B cell (primary cell): ENCODE measurements at places on chromosomes 2 and 18. TPM values are rescaled to one million over a fixed set of nuclear protein-coding genes. Genes with fewer than 3 reads are reported as not detected.

Gene TSGA10
- total RNA-seq: 36.9 and 39.6 TPM in 2 replicates

Gene SLC35F6
- total RNA-seq: 13.3 and 15.2 TPM in 2 replicates

DNA sequence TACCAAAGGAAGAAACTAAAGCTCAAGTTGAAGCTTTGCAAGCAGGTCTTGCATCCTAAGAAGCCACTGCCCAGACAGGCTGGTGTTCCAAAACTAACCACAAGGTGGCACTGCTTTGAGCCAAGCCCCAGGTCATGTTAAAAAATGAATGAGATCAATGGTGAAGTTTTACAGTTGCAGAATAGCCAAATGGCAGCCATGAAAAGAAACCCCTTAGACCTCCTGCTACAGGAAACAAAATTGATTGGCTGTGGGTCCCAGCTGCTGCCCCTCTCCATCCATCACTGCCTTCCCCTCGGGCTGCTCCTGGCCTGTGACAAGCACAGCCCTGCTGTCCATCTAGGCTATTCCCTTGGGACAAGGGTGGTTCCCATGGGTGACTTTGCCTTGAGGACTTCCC lies 20.7 kb upstream of the MREG start:
- H3K4me1 ChIP-seq: peaks cover 5% of the 10 kb centered on the region
- H3K36me3 ChIP-seq: no peaks in the 10 kb centered on the region
- H3K27ac ChIP-seq: no peak overlapping the region
- no peak overlapping the region for H3K4me3 ChIP-seq
- no peaks in the 10 kb centered on the region for H3K27me3 ChIP-seq

- no peak overlapping the region for H3K27ac ChIP-seq
- no peaks in the 10 kb centered on the region for H3K36me3 ChIP-seq
- H3K27me3 ChIP-seq: no peaks in the 10 kb centered on the region
These were observed 30.3 kb downstream of the TNS1 start for GRCh38 chr2:217972490-217972889.

DNA sequence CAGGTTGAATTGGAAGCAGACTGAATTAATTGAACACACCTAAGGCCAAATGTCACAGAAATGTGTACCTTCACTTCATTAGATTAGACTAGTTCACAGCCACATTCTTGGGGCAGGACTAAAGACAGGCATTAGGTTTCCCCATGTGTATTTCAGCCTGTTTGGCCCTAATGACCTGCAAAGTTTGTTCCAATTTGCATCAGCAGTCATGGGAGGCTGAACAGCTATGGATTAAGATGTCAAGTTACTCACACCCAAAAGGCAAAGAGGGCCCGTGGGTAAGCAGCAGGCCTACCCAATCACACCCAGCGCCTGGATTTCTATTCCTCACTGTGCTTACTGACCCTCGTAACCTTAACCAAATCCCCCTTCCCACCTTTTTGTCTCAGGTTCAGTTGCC lies 99.6 kb upstream of the RIOK3 start:
- H3K4me1 ChIP-seq: peaks cover 5% of the 10 kb centered on the region
- peaks cover 33% of the 10 kb centered on the region for H3K36me3 ChIP-seq

DNA sequence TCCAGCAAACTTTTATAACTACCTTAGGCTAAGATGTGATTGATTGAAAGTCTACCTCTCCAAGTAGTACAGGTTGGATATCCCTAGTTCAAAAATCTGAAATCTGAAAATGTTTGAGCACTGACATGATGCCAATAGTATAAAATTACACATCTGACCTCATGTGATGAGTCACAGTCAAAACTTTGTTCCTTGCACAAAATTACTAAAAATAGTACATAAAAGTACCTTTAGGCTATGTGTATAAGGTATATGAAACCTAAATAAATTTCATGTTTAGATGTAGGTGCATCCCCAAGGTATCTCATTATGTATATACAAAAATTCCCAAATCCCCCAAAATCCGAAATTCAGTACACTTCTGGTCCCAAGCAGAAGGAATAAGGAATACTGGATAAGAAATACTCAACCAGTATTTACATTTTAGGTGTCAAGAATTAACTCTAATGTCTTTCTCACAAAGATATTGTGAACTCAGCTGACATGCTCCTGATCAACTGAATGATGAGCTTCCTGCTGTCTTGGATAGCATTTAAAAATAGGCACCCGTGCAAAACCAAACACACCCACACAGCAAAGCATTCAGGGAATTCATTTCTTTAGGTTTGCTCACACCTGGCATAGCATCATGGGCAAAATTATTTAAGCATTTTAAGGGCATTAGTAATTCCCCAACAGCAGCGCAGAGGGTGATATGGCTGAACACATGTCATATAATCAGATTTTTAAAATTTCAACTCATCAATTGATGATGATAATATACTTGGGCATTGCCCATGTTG lies 497.4 kb upstream of the MEIS1 start:
- no peak overlapping the region for H3K4me3 ChIP-seq
- H3K27me3 ChIP-seq: no peaks in the 10 kb centered on the region
- H3K36me3 ChIP-seq: no peaks in the 10 kb centered on the region
- DNase-seq: no peak
- no peak overlapping the region for H3K27ac ChIP-seq
- H3K4me1 ChIP-seq: no peaks in the 10 kb centered on the region
